ENCODE measurements at places on chromosomes 13 and 19.

- DNase-seq, result no peak
Measured at GRCh38 chr13:44921931-44922758, 67.1 kb downstream of the NUFIP1 start.

GRCh38 chr19:5155586-5156210 is 184.9 kb downstream of the PTPRS start:
- no peak for DNase-seq

DNA sequence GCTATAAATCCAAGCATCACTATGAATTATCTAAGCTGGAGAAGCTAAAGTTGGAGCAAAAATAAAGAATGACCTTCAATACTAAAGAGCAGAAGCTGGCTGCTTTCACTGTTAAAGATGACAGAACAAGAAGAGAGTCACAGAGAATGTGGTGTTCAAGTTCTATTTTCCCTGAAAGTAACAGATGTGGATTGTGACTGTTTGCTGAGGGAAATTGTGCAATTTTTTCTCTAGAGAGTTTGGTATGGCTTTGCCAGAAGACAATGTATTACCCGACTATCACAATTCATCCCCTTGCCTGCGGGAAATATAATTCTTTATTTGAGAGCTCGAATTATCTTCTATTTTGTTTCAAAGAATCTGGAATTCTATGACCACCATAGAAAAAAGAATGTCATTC is 83.1 kb downstream of the TNFSF13B start:
- DNase-seq, result no peak

- DNase-seq, result no peak
Measured at GRCh38 chr19:5232798-5233505, 107.7 kb downstream of the PTPRS start.

GRCh38 chr19:56105090-56105701 is 15.9 kb downstream of the ZNF787 start:
- DNase-seq, result no peak

GRCh38 chr13:41827507-41828213 is 133.2 kb downstream of the VWA8 start:
- no peak for DNase-seq

- no peak for DNase-seq
Measured at GRCh38 chr19:3506384-3507340, 551 bp downstream of the FZR1 start.

DNA sequence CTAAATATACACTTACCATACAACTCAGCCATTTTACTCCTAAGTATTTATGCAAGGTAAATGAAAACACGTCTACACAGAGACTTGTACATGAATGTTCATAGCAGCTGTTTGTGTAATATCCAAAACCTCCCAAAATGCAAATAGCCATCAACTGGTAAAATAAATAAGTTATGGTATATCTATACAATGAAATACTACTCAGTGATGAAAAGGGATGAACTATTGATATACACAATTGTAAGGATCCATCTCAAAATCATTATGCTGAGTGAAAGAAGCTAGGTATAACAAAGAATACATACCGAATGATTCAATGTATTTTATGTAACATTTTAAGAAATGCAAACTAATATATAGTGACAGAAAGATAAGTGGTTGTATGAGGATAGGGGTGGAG is 149.8 kb upstream of the TNFSF11 start:
- DNase-seq, result no peak

DNA sequence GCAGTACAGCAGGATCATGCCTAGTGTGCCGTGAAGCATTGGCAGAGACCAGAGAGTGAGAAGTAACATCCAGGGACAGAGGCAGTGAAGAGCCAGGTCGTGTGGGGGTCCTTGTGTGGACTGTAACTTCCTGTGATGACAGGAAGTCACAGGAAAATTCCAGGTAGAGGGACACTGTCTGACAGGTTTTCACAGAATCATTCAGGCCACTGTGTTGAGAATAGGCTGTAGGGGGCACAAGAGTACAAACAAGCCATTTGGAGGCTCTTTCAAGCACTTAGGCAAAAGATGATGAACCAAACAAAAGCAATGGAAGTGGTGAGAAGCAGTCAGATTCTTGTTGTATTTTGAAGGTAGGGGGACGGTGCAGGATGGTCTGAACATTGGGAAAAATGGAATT is 46.4 kb downstream of the N4BP2L1 start:
- DNase-seq, result no peak
